ENCODE measurements at places on chromosomes 4 and X. TPM values are rescaled to one million over a fixed set of nuclear protein-coding genes. Genes with fewer than 3 reads are reported as not detected.
A peak's percentile ranks its signal among the peaks of the same experiment; 100 is the strongest.

DNA sequence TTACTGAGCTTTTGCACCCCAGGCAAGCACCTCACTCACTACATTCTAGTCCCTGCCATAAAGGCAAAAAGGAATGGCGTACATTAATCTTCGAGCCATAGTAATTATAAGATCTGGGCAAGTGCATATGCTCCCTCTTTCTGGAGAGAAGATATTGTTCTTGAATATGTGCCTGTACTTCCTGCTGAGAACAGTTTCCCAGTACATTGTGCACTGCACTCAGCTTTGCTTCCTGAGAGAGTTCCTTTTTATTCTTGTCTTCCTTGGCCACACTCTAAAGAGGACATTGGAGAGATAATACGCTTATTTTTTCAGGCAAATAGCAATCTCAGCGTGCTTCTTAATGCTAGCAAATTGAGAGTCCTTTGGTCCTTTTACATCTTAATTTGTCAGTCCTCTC lies 909.0 kb upstream of the PCDH10 start:
- no peak for DNase-seq

DNA sequence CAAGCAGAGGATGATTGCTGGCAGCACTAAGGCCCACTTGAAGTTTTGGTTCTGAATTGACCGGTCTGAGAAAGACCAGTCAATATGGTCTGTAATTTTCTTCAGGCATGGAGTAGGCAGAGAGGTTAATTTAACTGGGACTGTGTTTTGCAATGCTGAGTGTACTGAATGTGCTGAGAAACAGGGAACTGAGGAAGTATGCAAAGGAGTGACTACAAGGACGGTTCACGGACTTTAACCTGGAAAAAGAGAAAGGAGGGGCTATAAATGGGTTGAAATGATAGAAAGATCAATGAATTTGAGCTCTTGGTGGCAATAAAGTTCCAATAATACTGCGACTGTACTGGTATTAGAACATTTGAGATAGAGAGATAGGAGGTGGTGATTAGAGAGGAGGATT lies 84.5 kb downstream of the MAGEB17 start:
- DNase-seq, result no peak

Gene PSAPL1
- polyA plus RNA-seq, result 0.04 TPM

Gene CXCL6
- polyA plus RNA-seq, result not detected

- no peak for DNase-seq
Observed at GRCh38 chr4:147863111-147863747, 131.3 kb downstream of the ARHGAP10 start.

DNA sequence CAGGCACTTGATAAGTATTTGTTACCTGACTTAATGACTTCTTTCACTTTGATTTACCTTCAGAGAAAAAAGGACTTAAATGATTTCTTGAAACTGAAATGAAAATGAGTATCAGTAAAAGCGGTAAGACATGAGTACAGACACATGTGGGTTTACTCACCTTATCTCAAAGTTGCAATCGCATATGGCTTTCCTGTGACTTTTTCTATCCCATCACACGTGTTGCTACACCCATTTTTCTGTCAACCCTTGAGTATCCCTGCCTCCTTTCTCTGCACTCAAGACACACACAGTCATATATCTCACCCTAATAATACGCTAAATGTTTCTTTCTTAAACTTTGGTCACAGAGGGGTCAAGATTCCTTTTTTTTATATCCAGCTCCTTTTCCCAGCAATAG lies 11.0 kb upstream of the ARHGEF38 start:
- no peak for DNase-seq

Gene BEX4
- polyA plus RNA-seq, result 88.6 TPM

Gene IRAK1
- polyA plus RNA-seq, result 52.2 TPM

DNA sequence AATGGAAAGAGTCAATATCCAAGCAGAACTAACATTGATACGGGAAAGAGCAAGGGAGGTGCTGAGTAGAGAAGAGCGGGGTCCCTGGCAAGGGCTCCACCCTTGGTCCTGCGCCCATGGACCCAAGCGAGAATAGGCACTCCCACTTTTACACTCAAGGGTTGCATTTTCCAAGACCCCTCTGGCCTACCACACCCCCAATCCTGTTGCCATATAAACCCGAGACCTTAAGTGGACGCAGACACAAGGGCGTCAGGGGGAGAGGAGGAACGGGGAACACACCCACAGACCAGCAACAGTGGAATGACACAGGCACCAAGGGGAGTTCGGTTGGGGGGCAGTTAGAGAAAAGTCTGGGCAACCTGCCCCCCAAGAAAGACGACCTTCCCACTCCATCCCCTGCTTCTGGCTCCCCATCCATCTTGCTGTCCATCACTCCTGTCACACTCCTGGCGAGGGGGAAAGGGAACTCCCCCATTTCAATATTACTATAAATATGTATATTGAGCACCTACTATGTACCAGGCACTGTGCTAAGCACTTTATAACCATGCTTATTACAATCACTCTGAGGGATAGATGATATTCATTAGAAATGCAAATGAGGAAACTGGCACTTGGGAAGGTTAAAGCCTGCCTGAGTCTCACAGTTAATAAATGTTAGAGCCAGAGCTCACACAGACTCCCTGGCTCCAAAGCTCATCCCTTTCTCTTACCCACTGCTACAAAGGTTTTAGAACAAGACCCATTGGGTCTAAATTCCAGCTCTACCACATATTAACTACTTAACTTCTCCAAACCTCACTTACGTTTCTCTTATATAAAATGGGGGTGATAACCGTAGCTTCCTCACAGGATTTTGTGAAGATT lies 51.7 kb downstream of the SCD5 start:
- no peak for DNase-seq

Gene LRP2BP
- polyA plus RNA-seq, result 6.2 TPM

DNA sequence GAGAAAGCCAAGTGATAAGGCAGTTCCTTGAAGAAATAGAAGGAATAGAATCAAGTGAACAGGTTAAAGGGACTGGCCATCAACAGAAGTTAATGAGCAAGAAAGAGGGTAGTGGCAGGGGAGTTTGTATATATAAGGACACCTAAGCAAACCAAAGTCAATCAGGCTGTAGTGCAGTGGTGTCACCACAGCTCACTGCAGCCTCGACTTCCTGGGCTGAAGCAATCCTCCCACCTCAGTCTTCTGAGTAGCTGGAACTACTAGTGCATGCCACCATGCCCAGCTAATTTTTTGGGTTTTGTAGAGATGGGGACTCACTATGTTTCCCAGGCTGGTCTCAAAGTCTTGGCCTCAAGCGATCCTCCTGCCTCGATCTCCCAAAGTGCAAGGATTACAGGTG lies 15.9 kb downstream of the ACOT9 start:
- no peak for DNase-seq

Gene CT45A5
- polyA plus RNA-seq, result 35.6 TPM

Gene PROM1
- 23.9 TPM for polyA plus RNA-seq

- peak; percentile 75 for DNase-seq
Observed at GRCh38 chr4:185210102-185210981, 944 bp downstream of the SNX25 start.

GRCh38 chr4:181650033-181650825 lies 593.0 kb upstream of the TENM3 start:
- no peak for DNase-seq

DNA sequence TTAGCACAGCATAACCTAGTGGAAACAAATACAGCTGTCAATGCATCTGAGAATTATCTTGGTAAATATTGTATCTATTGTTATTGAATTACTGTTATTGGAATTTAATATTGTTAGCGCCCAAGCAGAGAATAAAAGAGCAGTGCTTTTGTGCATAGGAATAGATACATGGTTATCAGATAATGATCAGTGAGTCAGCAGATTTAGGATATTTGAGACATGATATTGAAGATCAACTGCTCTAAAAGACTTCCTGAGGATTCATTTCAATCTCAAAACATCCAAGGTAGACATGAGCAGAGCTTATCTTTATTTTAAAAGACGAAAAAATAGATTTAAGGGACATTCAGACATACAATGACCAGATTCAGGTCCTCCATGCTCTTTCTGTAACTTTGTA lies 10.6 kb upstream of the H2AZ1 start:
- DNase-seq, result no peak

Gene C4orf51
- polyA plus RNA-seq, result not detected

Gene ZCCHC18
- 4.4 TPM for polyA plus RNA-seq

DNA sequence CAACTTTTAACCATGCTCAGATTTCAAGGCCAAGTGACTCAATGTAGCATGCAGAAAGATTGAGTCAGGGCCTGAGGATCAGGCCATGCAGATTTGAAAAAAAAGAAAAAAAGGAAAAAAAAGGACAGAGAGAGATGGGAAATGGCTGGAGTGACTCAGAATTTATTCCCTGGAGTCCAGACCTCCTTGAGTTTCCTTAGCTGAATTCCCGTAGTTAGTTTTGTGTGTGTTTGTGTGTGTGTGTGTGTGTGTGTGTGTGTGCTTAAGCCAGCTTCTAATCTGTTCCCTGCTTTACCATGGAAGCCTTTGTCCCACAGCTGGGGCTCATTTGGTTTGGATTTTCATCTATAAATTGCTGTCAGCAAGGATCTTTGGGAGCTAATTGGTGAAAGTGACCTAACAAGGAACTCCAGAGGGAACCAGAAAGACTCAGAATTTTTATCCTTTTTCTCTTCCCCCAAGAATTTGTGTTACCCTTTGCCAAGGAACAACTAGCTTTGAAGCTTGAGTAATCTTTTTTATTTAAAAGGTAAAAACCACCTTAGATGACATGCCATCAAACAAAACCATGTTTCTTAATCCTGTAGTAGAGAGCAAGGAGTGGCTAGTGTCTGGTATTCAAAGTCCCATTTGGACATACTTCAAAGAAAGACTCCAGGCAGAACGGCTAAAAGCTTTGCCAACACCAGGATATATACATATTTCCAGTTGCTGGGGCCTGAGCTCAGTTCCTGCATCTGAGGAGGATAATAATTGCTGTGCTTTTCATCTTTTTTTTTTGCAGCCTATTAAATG lies 109.0 kb upstream of the DDIT4L start:
- DNase-seq, result no peak

DNA sequence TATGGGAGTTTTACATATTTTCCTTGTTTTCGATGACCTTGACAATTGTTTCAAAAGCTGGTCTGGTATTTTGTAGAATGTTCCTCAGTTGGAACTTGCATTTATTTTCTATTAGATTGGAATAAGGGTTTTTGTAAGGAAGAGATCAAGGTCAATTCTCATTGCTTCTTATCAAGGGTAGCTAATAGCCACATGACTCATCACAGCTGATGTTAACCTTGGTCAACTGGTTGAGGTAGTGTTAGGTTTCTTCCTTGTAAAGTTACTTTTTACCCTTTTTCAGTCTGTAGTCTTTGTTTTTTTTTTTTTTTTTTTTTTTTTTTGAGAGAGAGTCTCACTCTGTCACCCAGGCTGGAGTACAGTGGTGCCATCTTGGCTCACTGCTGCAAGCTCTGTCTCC lies 257.2 kb downstream of the SNCA start:
- no peak for DNase-seq

Gene FAM47E
- 5.2 TPM for polyA plus RNA-seq

Gene NAP1L3
- polyA plus RNA-seq, result 20.4 TPM

GRCh38 chrX:23494741-23495140 lies 160.1 kb downstream of the PTCHD1 start:
- DNase-seq, result no peak

Gene MEPE
- polyA plus RNA-seq, result 0.37 TPM

GRCh38 chrX:54945224-54945623 lies 24.6 kb downstream of the TRO start:
- no peak for DNase-seq

DNA sequence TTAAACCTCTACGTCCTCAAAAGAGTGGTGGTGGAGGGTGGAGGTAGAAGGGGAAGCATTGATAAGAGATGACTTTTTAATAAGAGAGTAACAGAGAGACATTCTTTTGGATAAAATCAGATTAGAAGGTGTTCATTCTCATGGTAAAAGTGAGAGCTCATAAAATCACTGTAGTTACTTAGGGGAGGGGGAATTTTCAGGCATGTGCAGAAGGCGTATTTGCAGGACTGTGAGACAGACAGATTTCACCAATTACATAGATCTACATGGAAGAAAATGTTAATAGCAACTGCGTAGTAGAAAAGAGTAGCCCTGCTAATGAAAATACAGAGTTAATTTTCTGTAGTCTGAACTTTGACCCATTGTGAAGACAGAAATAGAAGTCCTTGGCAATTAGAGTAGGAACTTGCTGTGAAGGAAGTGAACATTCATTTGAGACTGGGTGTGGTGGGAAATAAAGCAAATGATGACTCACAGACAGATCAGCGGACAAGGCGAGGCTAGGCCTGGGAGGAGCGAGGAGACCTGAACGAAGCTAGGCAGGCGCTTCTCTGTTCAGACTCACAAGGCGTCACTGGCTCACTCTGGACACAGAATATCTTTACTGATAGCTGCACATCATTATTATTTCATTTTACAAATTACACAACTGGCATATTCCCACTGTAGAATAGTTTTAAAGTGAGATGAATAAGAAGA lies 57.2 kb upstream of the FAM9C start:
- peak; percentile 77 for DNase-seq

DNA sequence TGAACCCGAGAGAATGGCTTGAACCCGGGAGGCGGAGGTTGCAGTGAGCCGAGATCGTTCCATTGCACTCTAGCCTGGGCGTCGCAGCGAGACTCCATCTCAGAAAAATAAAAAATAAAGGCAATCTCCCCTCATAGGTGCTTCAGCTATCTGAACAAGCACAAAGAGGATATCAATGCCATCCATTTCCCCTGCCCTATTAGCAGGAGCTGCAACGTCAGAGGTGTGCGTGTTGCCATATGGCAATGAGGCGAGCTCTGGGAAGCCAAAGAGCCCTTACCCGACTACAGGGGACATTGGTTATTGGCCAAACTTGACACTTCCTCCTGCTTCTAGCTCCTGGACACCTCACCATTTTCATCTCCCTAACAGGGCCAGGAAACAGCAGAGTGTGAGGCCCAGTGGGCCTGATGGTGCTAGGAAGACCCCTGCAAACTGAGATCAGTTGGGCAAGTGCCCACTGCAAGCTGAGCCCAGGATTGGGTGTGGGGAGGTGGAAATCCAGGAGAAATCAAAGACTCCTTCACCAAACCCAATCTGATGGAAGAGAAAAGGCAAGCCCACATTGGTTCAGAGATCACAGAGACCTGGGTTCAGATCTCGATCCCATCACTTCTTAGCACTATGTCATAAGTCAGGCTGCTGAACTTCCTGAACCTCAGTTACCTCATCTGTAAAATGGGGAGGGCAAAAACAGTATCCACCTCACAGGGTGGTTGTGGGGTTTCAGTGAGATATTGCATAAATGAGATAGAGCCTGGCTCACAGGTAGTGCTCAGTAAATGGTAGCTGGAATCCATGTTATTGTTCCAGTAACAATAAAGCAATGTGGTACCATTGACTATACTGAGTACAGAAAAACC lies 21.2 kb downstream of the SLC25A5 start:
- no peak for DNase-seq

Gene MXD4
- 71.8 TPM for polyA plus RNA-seq

DNA sequence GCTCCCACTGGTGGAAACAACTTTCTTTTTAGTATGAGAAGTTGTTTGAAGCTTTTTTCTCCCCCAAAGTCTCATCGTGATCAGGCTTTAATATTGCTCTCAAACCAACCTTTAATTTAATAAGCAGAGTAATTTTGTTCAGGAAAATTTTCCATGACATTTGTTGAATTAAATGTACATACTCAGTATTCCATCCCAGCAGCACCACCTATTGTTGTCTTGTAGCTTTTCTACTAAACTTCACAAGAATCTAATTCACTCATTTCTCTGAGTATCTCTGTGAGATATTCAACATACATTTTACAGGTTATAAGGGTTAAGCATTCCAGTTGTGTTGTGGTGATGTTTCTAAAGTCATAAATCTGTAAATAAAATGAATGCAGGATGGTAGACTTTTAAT lies 218.3 kb upstream of the HAND2 start:
- no peak for DNase-seq

Gene HTN3
- not detected for polyA plus RNA-seq

Gene NEUROG2
- polyA plus RNA-seq, result not detected

- DNase-seq, result peak; percentile 69
Observed at GRCh38 chr4:39698424-39699009, 581 bp downstream of the UBE2K start.

Data from left lung (tissue), 14 donors.